ENCODE measurements at places on chromosomes 1 and 21.

DNA sequence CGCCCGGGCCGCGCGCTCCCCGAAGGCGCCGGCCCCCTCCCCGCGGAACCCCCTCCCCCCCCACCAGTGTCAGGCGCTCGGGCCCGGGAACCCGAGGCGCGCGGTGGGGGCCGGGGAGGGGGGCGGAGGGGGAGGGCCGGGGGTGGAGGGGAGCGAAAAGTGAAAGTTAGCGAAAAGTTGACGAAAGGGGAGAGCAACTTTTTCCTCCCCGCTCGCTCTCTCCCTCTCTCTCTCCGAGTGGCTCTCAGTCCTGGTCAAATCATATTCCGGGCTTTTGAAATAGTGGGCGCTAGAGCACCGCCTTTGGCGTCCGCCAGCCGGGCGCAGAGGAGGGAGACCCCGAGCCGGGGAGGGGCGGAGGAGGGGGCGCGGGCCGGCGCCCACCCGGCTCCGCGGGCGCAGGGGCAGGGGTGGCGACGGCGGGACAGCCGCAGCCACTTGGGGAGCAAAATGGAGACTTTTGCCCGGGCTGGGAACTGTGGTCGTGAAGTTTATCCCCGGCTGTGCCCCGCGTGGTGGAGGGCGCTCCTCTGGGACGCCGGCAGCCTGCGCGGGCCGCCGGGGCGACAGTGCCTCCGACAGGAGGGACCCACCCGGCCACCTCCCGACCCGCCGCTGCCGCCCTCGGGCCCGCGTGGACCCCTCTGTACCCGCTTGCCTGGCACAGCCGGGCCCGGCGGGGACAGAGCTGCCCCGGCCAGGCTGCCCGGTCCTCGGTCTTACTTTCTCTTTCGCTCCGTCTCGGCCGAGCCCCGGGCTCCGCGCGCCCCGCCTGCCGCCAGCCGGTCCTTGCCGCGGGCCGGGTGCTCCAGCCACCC, 697 bp downstream of the PRDM16 start:
- DNase-seq = no peak

DNA sequence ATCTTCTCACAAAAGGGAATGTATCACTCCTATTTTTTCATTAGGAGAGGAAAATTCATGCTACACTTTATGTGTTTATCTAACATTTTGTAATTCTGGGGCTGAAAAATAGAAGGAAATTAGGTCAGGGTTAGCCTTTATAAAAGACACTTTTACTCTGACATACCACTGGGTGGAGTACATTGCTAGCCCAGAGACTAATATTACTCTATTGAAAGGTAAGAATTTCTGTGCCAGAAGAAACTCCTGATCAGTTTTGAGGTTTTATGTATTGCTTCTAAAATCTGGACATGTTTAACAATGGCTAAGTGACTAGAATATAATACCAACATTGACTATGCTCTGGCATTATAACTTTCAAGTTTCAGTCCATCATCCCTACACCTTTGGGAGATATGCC, 724.6 kb downstream of the USP25 start:
- DNase-seq = no peak

DNA sequence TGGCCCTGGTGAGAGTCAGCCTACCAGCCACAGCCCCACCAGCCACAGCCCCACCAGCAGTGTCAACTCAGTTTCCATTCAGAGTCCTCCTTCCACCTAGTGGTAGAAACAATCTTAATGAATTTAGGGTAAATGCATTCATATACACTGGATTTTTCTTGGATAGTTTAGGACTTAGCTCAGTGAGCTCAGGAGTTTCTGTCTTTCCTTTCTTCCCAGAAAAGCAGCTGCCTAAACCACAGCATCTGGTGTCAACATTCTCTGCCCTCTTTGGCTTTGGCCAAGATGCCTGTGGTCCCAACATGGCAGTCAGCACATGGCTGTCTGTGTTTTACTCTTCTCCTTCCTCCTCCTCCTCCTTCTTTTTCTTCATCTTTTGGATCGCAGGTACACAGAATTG, 94.0 kb downstream of the CLIC6 start:
- no peak for DNase-seq

- DNase-seq = no peak
These were observed 244.6 kb downstream of the NPHP4 start for GRCh38 chr1:5747426-5748285.

DNA sequence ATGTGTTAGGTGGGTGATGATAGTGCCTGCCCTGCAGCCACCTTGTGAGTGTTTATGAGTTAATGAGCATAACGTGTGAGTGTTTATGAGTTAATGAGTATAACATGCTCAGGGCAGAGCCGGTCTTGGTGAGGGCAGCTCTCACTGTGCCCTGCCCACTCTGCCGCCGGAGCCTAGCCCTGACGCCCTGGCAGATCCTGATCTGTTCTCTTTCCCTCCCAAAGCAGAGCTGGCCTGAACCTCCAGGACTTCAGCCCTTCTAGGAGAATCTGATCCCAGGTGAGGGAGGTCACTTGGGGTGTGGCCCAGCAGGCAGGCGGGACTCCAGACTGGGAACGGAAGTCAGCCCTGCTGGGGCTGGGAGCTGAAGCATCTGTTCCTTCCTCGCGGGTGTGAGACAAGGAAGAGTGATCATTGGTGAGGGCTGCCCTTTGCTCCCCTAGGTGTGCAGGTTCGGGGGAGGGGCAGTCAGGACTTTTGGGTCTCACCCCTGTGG, 5.7 kb downstream of the FBLIM1 start:
- DNase-seq = no peak

DNA sequence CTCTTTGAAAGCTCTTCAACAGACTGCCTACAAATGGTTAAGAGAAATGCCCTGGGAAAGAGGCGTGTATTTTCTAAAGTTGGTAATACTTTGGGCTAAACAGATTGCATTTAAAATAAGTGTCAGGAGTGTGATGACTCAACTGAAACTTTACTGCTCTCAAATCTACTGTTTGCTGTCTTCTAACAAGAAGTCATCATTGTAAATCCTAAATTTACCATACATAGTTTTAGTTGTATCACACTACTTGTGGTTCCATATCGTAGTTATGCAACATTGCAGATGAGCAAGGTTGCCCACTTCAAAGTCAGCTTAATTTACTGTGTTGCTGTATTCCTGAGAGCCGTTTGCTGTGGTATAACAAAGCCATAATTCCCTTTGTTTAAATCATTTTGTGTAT, 59.6 kb downstream of the RGS21 start:
- no peak for DNase-seq

GRCh38 chr1:247430434-247430833, 14.5 kb downstream of the NLRP3 start:
- no peak for DNase-seq

GRCh38 chr1:71167505-71167904, 86.7 kb upstream of the ZRANB2 start:
- no peak for DNase-seq

DNA sequence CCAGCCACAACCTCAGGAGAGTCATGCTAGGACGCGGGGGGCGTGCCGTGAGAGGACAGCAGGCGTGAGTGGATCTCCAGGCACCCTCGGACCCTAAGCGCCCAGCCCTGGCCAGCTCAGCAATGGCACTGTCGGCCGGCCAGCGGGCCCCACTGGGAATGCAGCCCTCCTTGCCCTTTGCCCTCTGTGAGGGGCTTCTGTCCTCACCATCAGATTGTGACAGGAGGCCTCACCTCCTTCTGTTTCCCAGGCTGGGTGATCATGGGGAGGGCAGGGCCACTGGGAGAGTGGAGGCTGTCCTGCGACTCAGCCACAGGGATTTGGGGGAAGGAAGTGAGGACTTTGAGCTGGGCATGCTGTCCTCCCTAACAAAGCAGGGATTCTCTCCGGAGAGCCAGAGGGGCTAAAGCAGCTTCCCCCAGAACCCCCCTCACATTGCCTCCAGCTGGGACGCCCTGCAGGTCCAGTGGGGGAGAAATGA, 6.6 kb upstream of the LRRC3 start:
- no peak for DNase-seq

- DNase-seq = no peak
These were observed 1881.7 kb downstream of the MRPL39 start for GRCh38 chr21:23725576-23725975.

DNA sequence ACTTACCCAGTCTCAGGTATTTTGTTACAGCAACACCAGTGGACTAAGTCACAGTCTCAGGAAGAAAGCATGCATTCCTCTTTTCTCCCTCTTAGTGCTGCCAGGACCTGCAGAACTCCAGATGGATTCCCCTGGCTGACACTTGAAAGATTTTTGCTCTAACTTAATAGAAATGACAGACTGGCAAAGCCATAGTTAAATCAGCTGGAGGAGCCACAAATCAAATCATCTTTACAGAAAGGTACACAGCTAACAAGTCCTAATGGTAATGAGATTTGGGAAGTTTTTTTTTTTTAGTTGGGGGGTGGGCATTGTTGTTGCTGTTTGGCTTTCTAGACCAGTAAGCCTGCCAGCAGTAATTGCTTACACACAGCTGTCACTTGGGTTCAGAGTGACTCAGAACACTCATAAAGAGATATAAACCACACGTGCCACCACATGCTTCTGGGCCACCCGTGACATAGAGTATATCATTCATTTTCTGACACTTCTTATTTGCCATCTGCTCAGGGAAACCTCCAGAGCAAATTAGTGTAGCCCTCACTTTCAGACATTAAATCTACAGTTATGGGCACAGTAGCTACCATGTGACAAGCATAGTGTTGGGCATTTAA, 72.4 kb downstream of the FH start:
- DNase-seq = no peak

DNA sequence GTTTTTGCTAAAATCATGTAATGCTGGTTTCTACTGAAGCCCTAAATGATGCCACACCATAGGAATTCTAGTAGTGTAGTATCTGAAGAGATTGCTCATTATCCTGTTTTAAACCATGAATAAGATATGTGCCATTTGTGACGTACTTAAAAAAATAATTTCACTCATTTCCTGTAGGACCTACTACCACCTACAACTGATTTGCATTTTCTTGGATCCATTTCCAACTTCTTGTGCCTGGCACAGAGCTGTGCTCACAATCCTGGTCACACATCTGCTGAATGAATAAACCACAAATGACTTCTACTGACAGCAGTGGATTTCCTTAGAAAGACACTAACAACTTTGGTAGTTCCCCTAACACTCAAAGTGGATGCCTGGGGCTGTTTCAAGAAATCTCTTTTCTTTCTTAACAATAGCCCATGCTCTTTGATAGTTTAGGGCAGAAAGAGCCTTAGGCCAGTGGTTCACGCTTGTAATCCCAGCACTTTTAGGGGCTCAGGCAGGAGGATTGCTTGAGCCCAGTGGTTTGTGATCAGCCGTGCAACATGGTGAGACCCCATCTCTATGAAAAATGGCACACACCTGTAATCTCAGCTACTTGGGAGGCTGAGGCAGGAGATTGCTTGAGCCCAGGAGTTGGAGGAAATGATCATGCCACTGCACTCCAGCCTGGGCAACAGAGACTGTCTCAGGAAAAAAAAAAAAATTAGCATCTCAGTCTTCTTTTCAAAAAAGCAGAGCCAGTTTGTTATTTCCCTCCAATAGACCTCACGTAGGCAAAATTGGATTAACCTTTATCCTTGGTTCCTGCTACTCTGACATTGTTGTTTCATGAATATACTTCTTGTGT, 13.0 kb upstream of the BATF3 start:
- DNase-seq = no peak

- no peak for DNase-seq
These were observed 286.1 kb downstream of the LRRIQ3 start for GRCh38 chr1:73911849-73912248.

DNA sequence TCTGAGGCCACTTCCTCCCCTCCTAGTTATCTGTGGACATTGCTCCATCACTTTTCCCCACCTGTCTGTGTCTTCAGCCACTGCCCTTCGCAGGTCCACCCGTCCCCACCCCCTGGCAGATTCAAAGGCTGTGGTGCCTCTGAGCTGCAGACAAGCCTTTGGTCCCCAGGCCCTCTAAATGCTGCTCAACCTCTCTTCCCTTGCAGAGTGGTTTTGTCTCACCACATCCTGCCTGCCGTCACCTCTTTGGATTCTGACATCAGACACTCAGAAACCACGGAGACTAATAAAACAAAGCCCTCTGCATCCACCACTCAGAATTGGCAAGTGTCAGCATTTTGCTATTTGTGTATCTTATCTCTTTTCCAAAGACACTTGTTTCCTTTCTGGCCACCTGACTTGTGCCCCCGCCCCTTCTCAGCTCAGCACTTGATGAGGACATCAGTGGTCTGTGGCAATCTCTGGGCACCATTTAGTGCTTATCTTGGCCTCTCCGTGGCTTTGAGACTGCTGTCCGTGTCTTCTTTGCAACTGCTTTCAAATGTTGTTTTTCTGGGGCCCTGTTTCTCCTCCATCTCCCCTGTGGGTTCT, 7.7 kb downstream of the CNIH3 start:
- peak; percentile 38 for DNase-seq

DNA sequence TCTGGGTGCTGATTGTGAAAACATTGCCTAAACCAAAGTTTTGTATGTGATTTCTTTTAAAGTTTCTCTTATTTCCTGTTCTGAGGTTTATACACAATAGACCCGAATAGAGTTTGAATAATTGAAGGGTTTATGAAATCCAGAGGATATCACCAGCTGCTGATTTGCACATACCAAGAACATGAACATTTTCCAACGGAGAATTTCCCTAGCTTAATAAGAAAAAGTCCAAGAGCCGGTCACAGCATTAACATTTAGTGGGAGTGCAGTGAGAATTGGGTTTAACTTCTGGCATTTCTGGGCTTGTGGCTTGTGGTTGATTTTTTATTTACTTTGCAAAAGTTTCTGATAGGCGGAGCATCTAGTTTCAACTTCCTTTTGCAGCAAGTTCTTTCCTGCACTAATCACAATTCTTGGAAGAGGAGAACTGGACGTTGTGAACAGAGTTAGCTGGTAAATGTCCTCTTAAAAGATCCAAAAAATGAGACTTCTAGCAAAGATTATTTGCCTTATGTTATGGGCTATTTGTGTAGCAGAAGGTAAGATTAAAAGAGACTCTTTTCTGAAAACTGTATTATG, at the start of gene CFH:
Gene CFH (plus strand): TSS at position 407 of the 579 bp plus-strand sequence. CDS start 75 bp downstream, at position 482.
- no peak for DNase-seq

GRCh38 chr1:23814016-23814415, 11.2 kb downstream of the HMGCL start:
- DNase-seq = no peak

DNA sequence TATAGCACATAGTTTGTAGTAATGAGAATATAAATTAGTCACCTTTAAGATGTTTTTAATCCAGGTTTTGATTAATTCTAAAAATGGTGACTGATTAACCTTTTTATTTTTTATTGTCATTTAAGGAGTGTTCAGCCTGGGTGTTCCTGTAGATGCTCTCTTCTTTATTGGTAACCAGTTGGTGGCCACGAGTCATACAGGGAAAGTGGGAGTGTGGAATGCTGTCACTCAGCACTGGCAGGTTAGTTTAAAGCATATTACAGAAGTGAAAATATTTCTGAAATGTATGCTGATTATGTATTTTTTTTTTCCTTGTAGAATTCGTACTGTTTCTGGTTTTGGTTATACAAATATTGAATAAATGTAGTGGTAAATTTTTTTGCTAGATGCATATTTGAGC, 28.1 kb downstream of the KCTD3 start:
- DNase-seq = no peak

Data from stimulated activated CD8-positive, alpha-beta memory T cell treated with anti-CD3 and anti-CD28 coated beads, Interleukin-15, amount 100 ng/mL, for 4 hours (primary cell).